ENCODE measurements at places on chromosomes 12 and 14.

GRCh38 chr12:57610554-57611107, 604 bp upstream of the ARHGEF25 start:
- DNase-seq: no peak

- DNase-seq: no peak
These were observed 126.2 kb downstream of the CRADD start for GRCh38 chr12:93803424-93803807.

DNA sequence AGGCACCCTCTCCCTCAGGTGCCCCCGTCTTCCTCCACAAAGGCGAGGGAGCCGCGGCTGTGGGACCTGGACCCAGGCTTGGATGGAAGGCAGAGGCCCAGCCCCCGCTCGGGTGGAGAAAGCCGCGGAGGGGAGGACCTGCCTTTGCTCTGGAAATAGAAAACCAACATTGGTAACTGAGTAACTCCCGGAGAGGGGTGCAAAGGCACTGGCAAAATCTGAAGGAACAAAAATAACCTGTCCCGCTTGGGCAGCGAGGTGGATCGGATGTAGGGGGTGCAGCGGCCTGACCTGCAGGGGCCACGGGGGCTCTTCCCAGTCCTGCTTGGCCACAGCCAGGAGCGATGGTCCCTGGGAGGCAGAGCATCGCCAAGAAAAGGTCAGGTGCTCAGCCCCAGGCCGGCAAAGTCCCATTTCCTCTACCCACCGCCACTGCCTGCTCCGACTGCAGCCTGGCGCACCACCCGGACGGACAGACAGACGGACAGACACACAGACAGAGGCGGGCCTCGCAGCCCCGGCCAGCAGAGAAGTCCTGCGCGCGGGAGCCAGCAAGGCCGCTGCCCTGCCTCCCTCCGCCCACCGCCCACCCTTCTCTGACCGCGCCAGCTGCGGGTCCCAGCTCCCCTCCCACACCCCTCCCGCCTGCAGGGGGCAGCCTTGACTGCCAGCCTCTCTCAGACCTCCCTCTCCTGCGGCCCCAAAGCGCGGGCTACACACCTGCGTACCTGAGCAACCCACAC, 21.4 kb upstream of the TMEM106C start:
- DNase-seq: peak; percentile 69

DNA sequence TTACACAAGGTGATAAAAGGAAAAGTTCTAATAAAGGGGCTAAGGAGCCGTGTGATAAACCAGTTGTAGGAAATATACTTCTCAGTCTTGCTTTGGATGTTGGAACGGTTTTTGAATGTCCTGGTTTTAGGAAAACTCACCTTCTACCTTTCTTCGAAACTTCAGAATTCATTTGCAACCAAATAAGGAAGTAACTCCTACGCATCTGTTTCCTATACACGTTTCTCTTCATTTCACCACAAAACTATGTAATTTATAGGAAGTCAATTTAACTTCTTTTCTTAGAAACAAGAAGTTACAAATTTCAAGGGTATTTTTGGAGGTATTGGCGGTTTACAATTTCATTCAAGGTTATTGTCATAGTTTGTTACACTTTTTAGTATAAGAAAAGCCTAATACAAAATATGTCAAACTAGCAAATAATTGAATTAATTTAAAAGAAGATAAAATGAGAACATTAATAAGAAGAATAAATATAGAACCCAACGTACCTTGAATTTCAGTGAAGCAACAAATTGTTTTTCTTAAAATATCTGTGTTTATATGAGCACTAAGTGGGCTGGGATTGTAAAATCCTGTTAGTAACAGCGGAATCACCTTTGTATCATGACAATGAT, 33.2 kb upstream of the CD69 start:
- DNase-seq: no peak

GRCh38 chr12:74328623-74329022, 209.0 kb upstream of the ATXN7L3B start:
- DNase-seq: no peak

DNA sequence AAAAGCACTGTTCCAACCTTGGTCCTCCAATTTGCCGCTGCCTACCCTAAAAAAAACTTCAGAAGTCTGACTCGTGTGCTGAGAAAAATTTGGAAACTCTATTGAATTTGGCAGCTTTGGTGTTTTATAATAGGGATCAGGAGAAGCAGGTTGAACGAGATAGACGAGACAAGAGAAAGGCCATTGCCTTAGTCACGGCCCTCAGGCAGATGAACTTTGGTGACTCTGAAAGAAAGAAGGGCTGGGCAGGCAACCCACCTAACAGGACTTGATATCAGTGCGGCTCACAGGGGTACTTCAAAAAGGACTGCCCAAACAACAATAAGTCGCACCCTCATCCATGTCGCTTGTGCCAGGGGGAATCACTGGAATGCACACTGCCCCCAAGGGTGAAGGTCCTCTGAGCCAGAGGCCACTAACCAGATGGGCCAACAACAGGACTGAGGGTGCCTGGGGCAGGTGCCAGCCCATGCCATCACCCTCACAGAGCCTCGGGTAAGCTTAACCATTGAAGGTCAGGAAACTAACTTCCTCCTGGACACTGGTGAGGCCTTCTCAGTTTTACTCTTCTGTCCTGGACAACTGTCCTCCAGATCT, 102.5 kb upstream of the SSTR1 start:
- DNase-seq: peak; percentile 27

- DNase-seq: no peak
These were observed 50.8 kb upstream of the PTHLH start for GRCh38 chr12:28023156-28023887.

GRCh38 chr12:62379026-62379722, 87.5 kb upstream of the MON2 start:
- DNase-seq: no peak

- DNase-seq: no peak
These were observed 20.5 kb upstream of the DLK1 start for GRCh38 chr14:100706200-100706599.

GRCh38 chr12:115857923-115858322, 419.6 kb downstream of the MED13L start:
- DNase-seq: no peak

DNA sequence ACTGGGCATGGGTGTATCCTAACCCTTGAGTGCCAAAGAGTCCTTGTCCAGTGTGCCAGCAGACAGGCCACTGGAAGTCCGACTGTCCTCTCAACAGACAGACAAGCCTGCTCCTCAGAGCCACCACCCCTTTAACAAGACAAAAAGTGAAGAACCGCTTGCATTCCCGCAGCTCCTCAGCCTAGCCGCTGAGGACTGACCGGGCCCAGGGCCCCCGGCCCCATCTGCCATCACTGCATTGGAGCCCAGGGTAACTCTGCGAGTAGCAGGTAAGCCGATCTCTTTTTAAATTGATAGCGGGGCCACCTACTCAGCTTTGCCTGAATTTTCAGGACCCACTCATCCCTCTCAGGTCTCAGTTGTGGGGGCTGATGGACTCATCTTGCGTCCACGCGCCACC, 68.9 kb downstream of the MOK start:
- DNase-seq: no peak

DNA sequence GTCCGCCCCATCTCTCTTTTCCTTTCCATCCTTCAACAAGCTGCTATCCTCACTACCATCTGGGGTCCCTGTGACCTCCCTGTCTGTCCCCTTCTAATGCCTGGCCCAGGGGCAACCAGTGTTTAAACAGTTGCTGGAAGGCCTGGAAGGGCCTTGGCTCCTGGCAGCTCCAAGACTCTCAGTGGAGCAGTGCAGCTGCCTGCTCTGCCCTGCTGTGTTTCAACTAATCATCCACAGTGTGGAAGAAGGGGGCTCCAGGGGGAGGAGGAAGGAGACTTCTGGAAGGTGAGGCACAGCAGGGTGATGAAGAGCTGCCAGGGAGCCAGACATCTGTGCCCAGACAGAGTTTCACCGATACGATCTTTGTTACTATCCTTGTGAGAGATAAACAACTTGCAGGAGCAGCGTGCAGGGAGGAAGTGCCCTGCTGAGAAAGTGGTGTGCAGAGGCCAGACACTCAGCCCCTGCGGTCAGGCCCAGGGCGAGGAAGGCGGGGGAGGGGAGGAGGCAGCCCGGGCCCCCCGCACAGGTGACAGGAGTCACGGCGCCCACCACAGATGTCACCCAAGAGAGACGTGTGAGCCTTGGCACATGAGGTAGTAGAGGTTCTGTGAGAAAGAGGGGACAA, 1061.8 kb downstream of the BCL11B start:
- DNase-seq: peak; percentile 43

DNA sequence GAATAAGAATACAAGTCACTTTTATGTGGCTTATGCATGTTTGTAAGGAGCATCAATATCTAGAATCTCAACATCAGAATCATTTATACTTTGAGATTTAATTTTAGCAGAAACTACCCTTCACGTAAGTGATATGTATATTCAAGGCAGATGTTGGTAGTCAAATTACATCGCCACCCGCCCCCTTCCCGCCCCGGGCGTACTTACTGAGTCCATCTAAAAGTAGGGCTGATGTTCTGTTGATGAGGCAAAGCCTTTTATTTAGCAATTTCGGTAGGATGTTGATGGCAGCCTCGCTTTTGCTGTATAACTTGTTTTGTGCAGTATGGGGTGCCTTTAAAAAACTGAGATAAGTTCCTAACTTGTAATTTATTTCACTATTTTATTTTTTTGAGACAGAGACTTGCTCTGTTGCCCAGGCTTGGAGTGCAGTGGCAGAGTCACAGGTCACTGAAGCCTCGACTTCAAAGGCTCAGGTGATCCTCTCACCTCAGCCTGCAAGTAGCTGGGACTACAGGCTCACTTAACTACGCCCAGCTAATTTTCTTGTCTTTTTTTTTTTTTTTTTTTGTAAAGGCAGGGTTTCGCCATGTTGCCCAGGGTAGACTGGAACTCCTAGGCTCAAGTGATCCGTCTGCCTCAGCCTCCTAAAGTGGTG, 30.8 kb downstream of the KTN1 start:
- DNase-seq: peak; percentile 22

DNA sequence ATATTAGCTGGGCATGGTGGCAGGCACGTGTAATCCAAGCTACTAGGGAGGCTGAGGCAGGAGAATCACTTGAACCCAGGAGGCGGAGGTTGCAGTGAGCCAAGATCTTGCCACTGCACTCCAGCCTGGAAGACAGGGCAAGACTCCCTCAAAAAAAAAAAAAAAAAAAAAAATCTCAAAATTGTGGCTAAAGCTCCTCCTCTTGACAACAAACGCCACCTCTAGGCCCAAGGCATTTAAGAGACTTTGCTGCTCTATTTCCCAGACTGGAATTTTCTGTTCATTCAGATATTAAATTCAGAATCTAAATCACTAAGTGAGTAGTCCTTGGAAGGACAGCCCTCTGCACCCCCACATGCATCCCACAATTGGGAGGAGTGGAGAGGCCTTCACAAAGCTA, 1.4 kb downstream of the ZFYVE1 start:
- DNase-seq: no peak

DNA sequence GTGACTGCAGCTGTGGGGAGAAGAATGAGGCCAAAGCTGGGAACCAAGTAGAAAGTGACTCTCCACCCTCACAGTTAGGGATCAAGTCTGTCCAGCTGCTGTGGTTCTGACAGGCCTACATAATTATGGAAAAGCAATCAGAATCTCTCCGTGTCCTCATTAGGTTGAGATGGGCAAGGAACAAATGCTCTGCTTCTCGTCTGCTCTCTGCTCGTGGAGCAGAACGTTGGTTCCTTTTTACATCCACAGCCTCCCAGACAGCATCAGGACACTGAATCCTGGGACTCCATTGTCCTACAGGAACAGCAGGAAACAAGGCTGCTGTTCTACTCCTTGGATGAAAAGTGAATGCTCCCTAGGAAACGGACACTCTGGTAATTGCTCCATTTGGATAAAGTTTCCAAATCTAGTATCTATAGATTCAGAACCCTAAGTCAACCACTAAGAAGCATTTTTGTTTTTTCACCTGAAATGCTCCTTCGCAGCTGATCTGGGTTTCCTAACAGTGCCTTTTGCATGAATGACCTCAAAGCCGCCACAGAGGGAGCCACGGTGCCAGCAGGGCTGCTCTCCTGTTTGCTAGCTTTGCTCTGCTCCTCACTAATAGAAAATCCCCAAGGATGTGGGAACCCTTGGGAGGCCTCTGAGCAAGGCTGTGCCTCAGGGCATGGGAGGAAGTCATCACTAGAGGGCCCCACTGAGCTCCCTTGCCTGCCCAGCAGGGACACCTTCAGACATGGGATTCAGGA, 102.0 kb downstream of the EGLN3 start:
- peak; percentile 97 for DNase-seq

- DNase-seq: no peak
These were observed 319.1 kb upstream of the RGS6 start for GRCh38 chr14:71613168-71613567.

- DNase-seq: no peak
These were observed 9.5 kb downstream of the MYRFL start for GRCh38 chr12:69834576-69834975.

GRCh38 chr12:42221726-42222125, 16.3 kb downstream of the YAF2 start:
- no peak for DNase-seq

GRCh38 chr14:101202627-101203404, 299.3 kb upstream of the RTL1 start:
- DNase-seq: no peak

- DNase-seq: no peak
These were observed 1808.9 kb upstream of the SEL1L start for GRCh38 chr14:83342590-83342989.

DNA sequence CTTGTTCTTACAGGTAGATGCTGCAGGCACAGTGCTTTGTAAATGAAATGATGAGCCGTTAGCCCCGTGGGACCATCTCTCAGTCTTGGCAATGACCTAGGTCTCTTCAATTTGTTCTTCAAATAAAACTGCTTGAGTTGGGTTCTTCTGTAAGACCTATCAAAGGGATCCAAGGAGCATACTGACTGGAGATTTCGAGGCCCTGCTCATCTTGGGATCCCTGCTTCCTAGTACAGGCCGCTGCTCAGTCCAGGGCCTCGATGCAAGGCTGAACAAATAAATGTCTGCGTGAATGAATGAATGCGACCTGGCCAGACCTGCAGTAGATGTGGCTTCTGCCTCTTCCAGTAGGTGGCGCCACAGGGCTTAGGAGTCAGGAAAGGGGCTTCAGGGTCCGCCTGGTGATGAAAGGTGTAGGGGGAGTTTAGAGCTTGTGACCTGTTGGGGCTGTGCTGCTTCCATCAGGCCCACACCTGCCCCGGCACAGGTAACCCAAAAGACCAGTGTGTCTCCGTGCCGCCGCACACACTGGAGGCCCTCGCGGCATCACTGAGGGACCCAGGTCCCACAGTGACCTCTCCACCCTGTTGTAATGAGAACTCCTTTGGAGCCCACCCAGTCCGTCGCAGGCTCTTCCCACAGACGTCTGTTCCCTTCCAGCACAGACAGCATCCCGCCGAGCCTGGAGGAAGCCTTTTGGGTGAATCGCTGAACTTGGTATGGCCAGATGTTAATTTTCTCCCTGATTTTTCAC, 4.4 kb downstream of the CACNA1C start:
- DNase-seq: peak; percentile 91

DNA sequence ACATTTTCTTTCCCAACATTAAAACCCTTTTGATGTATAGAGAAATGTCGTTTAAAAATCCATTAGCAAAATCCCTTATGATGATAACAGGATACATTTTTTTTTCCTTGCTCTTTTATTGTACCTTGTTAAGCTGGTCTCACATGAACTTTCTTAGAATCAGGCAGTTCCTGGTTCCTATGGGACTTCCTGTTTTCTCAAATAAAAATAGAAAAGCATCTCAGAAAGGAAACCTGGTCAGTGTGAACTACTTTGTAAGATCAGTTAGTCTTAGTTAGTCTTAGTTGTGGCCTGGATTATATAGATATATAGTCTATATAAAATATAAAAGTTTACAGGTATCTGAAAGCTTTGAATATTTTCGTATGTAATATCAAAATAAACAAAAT, 40.3 kb downstream of the LEMD3 start:
- DNase-seq: no peak

All from ELF-1 (cell line).